T47D (cell line): ENCODE measurements at places on chromosomes 4 and X.

DNA sequence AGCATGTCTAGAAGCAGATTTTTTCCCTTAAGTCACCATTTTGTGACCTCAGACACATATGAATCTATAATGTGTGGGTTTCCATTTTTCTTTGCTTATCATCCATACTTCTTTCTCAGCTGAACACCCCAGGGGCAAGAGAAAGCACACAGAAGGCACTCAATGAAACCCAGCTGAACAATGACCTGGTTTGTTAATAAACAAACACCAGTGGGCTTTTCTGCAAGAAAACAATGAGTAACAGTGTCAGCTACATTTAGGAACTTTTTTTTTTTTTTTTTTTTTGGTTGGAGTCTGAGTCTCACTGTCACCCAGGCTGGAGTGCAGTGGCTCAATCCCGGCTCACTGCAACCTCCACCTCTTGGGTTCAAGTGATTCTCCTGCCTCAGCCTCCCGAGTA lies 40.7 kb upstream of the KLF3 start:
- DNase-seq, result no peak

DNA sequence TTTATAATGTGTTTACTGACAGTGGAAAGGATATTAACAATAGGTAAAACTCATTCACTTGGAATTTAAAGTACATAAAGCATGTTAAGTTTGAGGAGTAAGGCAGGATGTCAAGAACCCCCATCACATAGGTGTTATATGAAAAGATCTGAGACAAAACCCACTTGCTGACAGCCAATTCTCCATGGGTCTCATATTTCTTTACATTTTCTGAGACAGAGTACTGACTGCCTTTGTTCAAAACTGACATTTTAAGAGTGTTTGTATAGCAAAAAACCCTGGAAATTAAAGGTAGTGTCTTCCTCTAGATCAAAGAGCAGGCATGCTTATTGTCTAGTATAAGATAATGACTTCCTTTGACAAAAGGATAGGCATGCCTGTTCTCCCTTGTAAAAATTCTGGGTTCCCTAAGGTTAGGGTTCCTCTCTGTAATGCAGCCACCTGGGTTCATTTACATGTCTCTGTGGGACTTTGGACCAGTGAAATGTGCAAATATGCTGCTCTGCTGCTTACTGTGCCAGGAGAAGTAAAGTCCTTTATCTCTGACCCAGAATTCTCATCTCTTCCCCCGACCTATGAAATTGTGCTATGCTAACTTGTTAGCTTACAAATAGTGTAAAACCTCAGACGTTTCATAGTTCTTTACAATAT lies 123.6 kb downstream of the PCDH18 start:
- DNase-seq, result peak; percentile 18

DNA sequence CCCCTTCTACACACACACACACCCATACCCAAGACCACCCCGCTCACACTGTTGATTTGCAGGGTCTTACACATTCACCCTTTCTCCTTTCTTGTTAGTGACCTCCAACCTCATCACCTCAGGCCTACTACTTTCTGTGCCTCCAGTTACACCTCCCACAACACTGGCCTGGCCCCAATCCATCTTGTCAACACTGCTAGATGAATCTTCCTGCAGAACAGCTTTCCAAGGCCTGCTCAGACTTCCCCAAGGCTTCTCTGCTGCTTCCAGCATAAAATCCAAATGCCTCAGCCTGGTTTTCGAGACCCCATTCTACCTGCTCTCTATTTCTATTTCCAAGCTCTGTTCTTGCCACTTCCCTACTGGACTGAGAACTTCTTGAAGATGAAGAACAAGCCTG lies 79.9 kb downstream of the NHSL2 start:
- DNase-seq, result no peak

GRCh38 chrX:112081781-112082652 lies 559 bp downstream of the TRPC5 start:
- DNase-seq, result no peak

DNA sequence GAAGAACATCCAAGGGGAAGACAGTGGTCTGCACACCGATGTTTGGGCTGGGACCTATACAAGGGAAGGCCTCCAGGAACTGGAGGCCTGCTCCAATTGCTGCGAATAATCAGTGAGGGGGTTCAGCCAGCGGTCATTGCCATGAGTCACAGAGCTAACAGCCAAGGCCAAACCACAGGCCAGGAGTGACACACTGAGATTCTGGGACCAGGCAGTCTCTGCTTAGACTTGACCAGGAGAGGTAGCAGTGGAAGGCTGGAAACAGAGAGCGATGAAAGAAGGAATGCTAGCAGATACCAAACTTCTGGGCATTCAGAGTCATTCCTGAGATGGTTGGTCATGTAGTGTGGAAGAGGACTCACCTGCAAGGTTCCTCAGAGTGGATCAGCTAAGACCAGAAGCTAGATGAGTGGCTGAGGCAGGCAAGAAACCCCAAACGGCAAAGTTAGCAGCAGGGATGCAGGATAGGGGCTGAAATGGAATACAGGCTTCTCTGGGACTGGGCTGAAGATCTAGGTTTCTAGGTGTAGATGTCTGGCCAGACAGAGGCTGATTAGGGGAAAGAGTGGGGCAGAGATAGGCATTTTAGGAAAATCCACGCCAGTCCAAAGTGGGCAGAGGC lies 54.7 kb downstream of the CNGA2 start:
- no peak for DNase-seq

DNA sequence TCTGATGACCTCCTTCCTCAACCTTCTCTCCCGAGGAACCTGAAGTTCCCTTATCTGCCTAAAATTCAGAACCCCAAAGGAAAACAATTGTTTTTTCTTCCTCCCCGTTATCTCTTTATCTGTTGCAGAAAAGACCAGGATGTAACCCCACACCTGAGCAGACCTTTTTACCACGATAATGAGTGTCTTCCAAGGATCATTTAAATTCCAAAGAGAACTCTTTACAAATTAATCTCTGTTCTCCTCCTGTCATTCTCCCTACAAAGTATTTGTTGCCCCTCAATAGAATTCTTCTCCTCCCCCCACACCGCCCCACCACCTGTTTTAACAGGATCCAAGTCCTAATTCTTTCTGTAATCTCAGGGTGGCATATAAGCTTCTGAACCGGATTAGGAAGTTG lies 78.5 kb upstream of the NLGN4X start:
- DNase-seq, result no peak

DNA sequence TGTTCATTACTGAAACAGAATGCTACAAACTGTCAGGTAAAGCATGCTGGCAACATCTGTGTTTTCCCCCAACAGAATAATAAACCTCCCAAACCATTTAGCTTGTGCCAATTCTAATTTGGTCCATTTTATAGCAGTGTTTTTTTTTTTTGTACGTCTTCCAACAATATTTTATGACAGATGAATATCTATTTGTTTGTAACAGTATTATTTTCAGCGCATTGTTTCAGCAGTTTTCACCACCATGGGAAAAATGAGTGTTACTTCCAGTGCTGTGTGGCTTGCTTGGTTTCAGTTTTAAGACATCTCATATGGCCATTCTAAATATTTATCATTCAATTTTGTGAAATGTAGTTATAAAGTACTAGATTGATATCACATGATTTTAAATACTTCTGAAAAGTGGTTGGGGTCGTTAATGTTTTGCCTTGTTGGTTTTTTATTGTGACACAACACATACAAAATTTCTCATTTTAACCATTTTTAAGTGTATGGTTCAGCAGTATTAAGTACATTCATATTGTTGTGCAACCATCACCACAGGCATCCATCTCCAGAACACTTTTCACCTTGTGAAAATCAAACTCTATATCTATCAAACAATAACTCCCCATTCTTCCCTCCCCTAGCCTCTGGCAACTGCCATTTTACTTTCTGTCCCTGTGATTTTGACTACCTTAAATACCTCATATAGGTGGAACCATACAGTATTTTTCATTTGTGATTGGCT lies 25.6 kb upstream of the TBC1D19 start:
- no peak for DNase-seq

- no peak for DNase-seq
These were observed 72.8 kb upstream of the MTNR1A start for GRCh38 chr4:186628058-186628711.

DNA sequence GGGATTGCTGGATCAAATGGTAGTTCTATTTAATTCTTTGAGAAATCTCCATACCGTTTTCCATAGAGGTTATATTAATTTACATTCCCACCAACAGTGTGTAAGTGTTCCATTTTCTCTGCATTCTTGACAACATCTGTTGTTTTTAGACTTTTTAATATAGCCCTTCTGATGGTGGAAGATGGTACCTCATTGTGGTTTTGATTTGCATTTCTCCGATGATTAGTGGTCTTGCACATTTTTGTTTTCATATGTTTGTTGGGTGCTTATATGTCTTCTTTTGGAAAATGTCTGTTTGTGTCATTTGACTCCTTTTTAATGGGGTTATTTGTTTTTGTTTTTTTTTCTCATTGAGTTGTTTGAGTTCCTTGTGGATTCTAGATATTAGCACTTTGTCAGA lies 75.3 kb upstream of the PUDP start:
- DNase-seq, result no peak

GRCh38 chr4:16617435-16617834 lies 281.0 kb downstream of the LDB2 start:
- no peak for DNase-seq

GRCh38 chr4:107900508-107900907 lies 30.8 kb upstream of the CYP2U1 start:
- DNase-seq, result no peak

DNA sequence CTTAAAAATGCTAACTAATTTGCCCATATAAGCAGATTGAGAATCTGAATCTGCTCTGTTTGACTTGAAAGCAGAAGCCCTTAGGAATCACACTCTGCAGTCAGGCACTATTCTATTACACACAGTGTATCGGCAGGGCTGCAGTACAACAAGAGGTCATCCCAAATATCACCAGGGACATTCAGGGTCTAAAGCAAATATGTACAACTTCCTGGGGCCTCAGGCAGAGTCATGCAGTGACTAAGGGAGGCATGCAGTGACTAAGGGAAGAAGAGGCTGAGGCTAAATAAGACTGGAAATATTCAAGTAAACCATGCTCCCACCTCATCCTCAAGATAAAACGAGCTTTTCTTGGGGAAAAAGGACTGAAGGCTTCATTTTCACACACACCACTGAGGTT lies 20.9 kb downstream of the MAPK10 start:
- DNase-seq, result no peak

- DNase-seq, result no peak
These were observed 328.2 kb downstream of the DKK2 start for GRCh38 chr4:106707776-106708463.

GRCh38 chr4:138688408-138689085 lies 327.0 kb upstream of the NOCT start:
- no peak for DNase-seq

- DNase-seq, result no peak
These were observed 59.0 kb downstream of the ZNF827 start for GRCh38 chr4:145879598-145879997.
